Muscle of arm (tissue), 14 donors: ENCODE measurements at places on chromosomes 7 and 10. TPM values are rescaled to one million over a fixed set of nuclear protein-coding genes. Genes with fewer than 3 reads are reported as not detected.

DNA sequence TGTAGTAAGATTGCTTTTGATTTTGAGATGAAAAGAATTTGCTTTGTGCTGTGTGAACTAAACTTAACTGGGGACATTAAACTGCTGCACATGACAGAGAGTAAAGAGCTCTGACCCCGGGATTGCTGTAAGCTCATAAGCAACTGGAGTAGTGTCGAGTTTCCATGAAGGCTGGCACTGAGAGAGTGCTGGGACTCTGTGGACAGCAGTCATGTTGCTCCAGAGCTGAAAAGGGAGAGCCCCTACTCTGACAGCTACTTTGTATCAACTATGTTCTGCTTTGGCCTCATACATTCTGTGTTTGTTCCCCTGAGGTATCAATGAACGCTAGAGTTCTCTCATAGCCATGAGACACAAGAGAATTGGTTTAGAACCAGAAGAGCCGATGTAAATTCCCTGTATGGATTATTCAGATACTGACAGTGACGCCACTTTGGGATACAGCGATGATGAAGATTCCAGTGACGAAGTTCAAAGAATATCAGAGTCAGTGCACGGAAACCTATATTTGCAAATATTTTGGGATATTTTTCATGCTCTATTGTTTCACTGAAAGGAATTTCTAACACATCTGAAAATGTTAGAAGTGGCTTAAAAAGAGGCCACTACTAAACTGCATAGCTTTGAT, 185.9 kb upstream of the DKK1 start:
- DNase-seq, result no peak

The MLXIPL gene
- 1.6 TPM for polyA plus RNA-seq

DNA sequence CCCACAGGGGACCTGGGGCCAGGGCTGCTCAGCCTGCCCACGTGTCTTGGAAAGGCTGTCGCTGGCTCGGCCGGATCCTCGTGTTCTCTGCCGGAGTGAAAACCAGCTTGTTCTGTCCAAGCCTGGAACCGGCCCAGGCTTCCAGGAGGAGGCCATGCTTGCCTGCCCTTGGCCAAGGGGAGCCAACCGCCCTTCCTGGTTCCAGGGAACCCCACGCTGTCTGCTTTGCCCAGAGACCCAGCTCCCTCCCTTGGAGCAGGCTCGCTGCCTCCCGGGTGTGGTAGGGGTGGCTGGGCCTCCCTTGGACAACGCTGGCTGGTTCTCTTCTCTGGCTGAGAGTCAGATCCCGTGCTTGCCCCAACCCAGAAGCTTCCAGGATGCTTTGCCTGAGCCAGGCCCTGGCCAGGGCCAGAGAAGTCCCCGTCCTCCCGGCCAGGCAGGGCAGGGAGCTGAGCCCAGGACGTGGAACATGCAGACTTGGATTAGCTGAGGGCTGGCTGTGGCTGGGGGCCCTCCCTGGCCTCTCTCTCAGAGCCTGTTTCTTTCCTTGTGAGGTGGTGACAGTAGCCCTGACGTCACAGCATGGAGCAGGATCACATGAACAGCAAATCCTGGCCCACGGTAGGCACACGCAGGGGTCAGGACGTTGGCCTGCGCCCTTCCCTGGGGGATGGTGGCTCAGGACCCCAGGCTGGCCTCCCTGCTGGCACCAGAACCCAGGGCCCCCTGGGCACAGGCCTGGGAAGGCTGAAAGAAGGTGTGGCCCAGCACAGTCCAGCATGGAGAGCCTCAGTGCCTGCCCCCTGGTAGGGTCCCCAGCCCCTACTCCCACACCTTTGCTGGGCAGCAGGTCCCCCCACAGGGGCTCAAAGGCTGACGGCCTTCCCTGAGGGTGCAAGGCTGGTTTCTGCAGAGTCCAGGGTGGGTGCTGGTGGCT, 67.5 kb downstream of the PWWP2B start:
- peak; percentile 71 for DNase-seq

GRCh38 chr10:22637491-22637890, 76.9 kb downstream of the PIP4K2A start:
- DNase-seq, result no peak

The FAM25C gene
- not detected for polyA plus RNA-seq

DNA sequence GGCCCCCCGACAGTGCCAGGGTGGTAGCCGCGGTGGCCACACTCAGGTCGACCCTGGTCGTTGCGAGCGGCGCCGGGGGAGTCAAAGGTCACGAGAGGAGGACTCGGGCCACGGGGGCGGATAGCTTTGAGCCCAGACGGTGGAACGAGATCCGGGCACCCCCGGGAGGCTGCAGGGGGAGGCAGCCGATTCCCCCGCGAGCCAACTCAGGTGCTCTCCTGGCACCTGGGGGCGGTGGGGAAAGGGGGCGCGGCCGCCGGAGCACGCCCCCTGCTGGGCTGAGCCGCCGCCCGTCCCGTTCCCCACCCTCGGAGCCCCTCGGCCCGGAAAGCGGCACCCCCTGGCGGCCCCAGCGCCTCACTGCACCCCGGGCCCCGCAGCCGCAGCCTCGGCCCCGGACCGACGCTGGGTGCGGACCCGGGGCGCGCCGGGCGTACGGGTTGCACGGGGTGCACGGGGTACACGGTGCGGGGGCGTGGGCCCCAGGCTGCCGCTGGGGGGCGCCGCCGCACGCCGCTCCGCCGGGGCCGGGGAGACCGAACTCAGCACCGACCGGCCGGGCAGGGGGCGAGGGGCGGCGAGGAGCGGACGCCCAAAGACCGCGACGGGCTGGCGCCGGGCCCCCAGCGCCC, 521 bp upstream of the NYAP1 start:
- DNase-seq, result peak; percentile 68

The C10orf105 gene
- polyA plus RNA-seq, result 0.27 TPM

DNA sequence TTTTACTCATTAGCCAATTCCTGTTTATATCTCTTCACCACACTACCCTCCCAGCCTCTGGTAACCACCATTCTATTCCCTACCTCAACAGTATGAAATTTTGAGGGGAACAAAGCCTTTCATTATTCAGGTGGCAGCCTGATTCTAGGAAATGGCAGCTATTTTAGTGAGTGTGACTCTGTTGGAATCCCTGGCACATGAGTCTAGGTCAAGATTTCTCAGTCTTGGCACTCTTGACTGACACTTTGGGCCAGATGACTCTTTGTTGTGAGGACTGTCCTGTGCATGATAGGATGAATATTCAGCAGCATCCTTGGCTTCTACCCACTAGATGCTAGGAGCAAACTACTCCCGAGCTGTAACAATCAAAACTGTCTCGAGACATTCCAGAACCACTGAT, 322.8 kb upstream of the PHYHIPL start:
- no peak for DNase-seq

GRCh38 chr7:130139193-130139960, 65.8 kb downstream of the TMEM209 start:
- DNase-seq, result no peak

GRCh38 chr10:71921324-71922027, 42.7 kb upstream of the CHST3 start:
- peak; percentile 82 for DNase-seq

GRCh38 chr10:59243611-59244195, 67.3 kb downstream of the PHYHIPL start:
- no peak for DNase-seq

DNA sequence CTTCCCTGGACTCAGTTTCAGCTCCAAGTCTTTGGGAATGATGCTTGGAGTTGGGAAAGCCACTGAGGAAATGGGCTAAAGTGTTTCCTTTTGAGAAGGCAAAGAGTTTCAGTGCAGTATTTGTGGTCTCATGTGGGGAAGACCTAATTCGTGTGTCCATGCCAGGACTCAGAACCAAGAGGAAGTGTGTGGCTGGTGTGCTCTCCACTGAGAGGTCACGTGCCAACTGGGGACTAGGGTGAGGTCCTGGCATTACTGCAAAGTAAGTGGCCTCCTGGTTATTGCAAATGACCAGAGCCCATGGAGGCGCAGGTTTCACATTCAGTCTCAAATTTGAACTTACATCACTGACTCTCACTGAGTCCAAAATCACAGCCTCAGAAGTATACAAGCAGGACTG, 48.6 kb upstream of the ITPRID1 start:
- DNase-seq, result no peak

DNA sequence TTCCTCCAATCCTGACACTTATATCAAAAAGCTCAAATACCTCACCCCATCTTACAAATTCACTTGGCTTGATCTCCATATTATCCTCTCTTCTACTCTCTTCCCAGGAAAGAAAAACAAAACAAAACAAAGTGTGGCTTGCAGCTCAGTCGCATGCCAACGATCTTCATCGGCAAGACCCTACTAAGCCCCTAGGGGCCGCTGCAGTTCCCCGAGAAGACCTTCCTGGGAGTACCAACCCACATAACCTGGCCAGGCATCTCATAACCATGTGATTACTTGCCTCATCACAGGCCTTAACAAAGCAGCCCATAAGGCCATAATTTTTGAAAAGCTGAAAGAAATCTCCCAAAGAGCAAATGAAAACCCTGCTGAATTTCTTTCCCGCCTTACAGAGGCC, 103.7 kb downstream of the ZNF92 start:
- DNase-seq, result no peak
